ENCODE measurements at places on chromosomes 12 and 14. TPM values are rescaled to one million over a fixed set of nuclear protein-coding genes. Genes with fewer than 3 reads are reported as not detected.

The C12orf54 gene
- total RNA-seq = not detected

The SYCP3 gene
- 1.4 TPM for total RNA-seq

The FBXW8 gene
- 16.0 TPM for total RNA-seq

DNA sequence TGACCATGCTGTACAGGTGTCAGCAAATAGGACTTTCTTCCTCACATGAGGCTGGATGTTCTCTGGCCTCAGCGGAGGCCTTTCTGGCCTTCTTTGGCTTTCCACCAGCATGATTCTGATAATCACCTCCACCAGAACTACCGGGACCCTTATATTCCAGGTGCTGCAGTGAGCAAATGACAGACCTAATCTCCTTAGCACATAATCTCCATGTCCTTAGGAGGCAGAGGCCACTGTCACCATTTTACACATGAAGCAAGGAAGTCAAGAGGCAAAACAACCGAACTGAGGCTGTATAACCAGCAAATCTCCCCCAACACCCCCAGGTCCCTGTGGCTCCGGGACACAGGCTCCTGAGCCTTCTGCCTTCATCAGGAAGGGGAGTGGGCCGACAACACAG, 91.2 kb downstream of the ITPK1 start:
- DNase-seq = no peak
- H3K27ac ChIP-seq = no peak overlapping the region
- peaks cover 3% of the 10 kb centered on the region for H3K36me3 ChIP-seq
- no peak overlapping the region for H3K4me3 ChIP-seq
- no peaks in the 10 kb centered on the region for H3K4me1 ChIP-seq

DNA sequence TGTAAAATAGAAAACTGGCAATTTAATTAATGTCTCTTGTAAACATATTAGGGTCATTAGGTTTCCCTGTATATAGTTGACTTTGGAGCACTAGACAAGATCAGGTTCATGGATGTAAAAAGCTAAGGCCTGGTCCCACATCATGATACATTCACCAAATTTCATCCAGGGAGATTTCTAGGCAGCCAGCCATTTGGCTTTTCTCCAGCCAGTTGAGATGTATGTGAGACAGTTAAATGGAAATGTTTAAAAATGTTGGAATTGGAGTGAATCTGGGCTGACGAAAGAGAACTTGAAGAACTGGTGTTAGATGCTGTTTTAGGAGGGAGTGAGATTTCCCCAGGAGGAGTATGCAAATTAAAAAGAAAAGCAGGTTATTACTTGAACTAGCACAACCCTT, 41.8 kb upstream of the CLEC14A start:
- no peaks in the 10 kb centered on the region for H3K27me3 ChIP-seq
- no peak for DNase-seq
- H3K36me3 ChIP-seq = no peaks in the 10 kb centered on the region
- H3K4me3 ChIP-seq = no peak overlapping the region
- H3K27ac ChIP-seq = no peak overlapping the region

DNA sequence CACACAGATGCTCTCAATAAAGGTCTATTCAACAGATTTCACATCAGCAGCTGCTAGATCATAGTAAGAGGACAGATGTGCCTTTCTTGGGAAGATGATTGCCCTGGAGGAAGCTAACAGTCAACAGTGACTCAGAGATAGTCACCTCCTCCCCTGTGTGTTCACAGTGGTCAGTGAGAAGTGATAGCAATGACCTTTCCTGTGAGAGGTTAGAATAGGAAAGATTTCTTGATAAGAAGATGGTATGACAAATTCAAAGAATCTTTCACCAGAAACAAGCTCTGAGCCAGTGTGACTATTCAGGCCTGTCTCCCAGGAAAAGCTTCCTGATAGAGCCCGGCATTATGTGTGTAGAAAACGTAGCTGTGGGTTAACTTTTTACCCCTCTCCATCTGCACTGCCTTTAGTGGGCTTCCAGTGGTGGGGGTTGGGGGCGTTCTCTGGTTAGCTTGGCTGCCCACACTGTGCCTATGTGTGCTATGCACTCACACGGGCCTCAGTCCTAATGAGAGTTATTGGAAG, 66.4 kb upstream of the ARHGAP5 start:
- no peak overlapping the region for H3K27ac ChIP-seq
- no peaks in the 10 kb centered on the region for H3K36me3 ChIP-seq
- H3K27me3 ChIP-seq = no peaks in the 10 kb centered on the region

DNA sequence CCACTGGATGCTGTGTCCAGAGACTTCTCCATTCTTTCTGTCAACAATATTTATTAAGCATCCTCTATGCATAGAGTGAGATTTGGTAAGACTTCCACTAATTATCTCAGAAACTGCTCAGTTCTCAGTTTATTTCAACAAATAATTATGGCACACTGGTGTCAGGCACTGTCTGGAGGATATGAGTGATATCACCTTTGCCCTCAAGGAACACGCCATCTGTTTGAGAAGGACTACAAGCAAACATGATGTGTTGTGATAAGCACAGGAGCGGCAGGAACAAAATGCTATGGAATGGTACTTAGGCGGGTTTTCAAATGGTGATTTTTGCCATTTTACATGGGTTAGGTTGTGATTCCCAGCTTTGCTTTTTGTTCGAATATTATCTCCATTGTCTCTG, 229.2 kb downstream of the DPF3 start:
- H3K36me3 ChIP-seq = no peaks in the 10 kb centered on the region
- no peaks in the 10 kb centered on the region for H3K27me3 ChIP-seq
- H3K4me1 ChIP-seq = peaks cover 6% of the 10 kb centered on the region
- no peak overlapping the region for H3K27ac ChIP-seq

- no peaks in the 10 kb centered on the region for H3K4me1 ChIP-seq
- no peak overlapping the region for H3K4me3 ChIP-seq
- no peak for DNase-seq
- no peaks in the 10 kb centered on the region for H3K27me3 ChIP-seq
Measured at GRCh38 chr12:2443776-2444175, 351.0 kb upstream of the FKBP4 start.

- DNase-seq = no peak
- H3K36me3 ChIP-seq = no peaks in the 10 kb centered on the region
- no peaks in the 10 kb centered on the region for H3K27me3 ChIP-seq
- no peak overlapping the region for H3K4me3 ChIP-seq
Measured at GRCh38 chr12:79217306-79217705, 352.7 kb downstream of the SYT1 start.

Data from natural killer cell (primary cell).